NCI-H510A (cell line): ENCODE measurements at places on chromosomes 11 and 22.
A peak's percentile ranks its signal among the peaks of the same experiment; 100 is the strongest.

DNA sequence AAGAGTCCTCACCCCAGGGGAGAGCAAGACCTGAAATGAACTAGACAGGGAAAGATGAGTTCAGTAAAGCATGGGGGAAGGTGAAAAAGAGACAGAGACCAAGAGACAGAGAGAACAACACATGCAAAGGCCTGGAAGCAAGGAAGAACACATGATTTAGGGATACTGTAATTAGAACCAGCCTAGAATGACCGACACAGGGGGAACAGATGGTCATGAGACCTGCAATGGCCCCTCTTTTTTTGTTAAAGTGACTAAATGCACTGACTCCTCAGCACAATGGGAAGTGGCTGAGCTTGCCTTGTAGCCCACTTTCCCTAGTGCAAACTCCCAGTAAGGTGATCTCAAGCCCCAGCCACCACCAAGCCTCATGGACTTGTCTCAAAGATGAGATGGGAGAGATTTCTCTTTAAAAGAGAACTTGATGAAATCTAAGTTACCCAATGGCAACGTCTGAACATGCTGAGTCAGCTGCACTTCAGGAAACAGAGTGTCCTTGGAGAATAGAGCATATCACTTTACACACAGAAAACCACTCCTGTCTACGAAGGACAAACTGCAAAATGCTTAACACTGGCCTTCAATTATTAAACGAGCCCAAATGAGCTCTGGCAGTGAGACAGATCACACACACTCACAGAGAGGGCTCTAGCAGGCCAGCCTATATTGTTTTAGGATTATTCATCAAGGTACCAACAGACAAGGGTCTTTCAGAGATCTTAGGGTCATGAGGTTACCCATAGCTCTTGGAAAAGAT lies 91.0 kb downstream of the SERGEF start:
- peak; percentile 5 for DNase-seq

DNA sequence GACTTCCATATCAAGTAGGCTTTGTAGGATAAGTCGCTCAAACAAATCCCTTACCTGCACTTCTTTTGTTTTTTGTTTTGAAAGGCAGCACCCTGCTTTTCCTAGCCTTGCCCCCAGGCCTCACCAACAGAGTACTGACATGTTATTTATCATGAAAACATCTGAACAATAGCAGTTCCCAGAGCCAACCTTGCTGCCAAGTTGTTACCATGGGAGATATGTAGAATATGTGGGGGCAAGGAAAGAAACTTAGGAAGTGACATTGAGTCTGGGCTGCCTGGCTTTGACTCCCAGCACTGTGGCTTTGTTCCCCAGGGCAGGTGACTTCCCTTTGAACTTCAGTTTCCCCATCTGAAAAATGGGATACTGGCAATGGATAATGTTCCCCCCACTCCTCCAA lies 53.4 kb upstream of the CRYBB3 start:
- DNase-seq, result no peak

DNA sequence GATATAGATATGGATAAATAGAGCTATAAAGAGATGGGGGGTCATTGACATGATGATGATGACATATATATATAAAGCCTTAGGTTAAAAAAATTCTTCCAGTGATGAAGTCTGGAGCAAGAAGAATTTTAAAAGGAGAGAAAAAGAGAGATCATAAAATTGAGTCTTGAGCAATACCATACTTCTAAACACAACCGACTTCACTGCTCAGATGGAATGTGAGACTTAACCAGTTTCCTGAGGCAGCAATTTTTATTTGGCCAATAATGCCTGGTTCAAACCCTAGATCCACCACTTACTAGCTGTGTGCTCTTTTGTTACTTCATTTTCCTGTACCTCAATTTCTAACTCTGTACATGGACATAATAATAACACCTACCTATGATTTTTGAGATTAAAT lies 229.5 kb downstream of the TTC28 start:
- DNase-seq, result no peak

- no peak for DNase-seq
These were observed 66.1 kb downstream of the PANX1 start for GRCh38 chr11:94194712-94195111.

DNA sequence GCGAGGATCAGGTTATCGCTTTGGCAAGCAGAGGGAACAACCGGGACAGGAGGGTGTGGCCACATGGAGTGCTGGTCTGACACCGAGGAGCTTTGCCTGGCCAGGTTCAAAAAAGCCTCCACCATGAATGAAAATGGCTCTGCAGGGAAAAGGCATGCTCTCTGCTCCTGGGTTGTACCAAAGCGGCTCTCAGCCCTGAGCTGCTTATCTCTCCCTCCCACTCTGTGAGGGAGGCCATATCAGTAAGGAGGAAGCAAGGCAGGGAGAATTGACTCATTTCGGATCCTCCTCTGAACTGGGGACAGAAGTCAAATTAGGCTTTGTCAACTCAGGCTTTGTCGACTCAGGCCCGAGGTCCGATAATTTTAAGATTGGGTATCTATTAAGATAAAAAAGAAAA lies 82.9 kb upstream of the CRTAM start:
- DNase-seq, result no peak

DNA sequence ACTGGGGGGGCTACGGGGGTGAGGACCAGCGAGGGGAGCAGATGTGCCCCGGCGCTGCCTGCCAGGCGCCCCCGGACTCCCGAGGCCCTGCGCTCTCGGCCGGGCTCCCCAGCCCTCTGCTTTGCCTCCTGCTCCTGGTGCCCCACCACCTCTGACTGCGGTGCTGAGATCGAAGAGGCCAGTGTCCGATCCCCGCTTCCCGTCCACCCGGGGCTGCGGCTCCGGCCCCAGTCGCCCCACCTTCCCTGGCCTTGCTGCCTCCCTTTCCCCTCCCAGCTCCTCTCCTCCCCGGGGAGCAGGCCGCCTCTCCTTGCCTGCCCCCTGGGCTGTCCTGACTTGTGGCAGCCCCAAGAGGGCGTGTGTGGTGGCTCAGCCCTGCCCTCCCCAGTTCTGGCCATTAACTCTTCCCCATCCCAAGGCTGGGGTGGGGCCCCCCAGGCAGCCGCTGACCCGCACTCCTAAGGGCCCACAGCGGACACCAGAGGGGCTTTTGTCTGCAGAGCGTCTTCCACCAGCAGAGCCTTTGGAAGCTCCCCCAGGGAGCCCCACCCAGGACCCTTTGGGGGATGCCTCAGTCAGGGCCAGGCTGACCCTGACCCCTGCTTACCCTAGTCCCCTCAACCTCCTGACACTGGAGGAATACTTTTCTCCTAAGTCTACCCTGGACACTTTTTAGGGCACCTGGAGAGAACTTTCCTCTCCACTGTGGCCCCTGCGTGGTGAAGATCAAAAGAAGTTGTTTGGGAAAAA lies 16.6 kb downstream of the RTN4RL2 start:
- no peak for DNase-seq

GRCh38 chr11:3685923-3686322 lies 14.7 kb upstream of the CHRNA10 start:
- peak; percentile 10 for DNase-seq

GRCh38 chr11:14114269-14114668 lies 151.7 kb downstream of the SPON1 start:
- no peak for DNase-seq

- DNase-seq, result no peak
These were observed 73.8 kb downstream of the FAM76B start for GRCh38 chr11:95715777-95716241.

DNA sequence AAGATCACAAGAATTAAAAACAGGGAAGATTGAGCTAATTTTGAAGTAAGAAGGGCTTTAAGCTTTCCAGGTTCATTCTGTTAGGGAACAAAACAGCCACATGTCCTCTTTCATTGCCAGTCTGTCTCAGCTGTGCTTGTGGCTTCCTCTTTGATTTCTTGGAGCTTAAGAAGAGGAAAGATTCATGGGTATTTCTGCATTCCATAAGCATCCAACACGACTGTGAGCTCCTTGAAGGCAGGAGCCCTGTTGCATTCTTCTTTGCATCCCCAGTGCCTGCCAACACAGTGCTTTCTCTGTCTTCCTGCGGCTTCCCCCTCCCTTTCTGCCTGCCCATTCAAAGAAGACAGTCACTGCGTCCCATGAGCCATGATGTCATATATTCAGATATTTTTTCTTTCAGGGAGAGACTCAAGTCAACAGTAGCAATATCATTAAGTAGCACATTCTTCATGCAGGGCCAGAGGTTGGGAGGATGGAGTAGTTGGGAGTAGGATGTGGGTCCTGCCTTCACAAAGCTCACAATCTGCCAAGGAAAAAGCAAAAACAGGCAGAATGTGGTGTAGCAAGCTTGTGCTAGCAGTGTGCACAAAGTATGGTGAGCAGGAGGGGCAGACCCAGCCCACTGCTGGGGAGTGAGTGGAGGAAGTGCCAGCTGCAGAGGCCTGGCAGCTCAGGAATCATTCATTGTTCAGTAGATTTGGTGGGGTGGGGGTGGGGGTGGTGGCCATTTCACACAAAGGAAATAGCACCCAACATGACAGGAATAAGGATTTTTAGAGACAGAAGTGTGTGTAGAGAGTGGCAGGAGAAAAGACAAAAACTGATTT lies 162.1 kb upstream of the RASSF10 start:
- no peak for DNase-seq

DNA sequence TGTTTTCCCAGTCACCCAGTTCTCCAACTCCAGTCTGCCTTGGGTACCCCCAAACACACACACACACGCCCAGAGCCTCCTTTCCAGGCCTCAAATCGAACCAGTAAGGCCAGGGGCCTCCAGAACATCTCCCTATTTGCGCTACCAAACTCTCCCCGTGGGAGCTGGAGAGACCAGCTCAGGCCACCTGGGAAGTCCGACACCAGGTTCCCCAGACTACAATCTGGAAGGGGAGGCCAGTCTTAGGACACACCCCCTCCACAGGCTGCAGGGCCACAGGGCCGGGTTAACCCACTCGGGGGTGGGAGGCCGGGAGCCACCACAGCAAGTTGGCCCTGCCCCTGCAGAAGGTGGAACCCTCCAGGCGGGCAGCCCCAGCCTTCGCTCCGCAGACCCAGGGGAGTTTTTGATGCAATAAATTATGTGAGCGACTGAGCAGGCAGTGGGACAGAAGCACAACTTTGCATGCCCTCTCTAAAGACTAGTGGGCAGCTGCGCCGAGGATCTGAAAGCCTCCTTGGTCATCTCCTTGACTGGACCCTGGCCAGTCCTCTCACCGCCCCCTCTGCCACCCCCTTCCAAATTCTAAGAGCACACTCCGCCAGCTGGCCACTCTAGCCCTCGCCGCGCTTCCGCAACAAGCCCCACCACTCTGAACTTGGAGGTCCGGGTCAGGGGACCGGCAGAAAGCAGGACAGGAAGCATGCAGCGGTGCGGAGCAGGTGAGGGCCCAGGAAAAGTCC lies 2.8 kb downstream of the IGF2 start:
- DNase-seq, result no peak

GRCh38 chr11:126502159-126502558 lies 146.7 kb downstream of the ST3GAL4 start:
- DNase-seq, result no peak

- DNase-seq, result no peak
These were observed 26.1 kb downstream of the TMEM184B start for GRCh38 chr22:38246692-38247091.
